ENCODE measurements at places on chromosomes 2 and 18. TPM values are rescaled to one million over a fixed set of nuclear protein-coding genes. Genes with fewer than 3 reads are reported as not detected.

DNA sequence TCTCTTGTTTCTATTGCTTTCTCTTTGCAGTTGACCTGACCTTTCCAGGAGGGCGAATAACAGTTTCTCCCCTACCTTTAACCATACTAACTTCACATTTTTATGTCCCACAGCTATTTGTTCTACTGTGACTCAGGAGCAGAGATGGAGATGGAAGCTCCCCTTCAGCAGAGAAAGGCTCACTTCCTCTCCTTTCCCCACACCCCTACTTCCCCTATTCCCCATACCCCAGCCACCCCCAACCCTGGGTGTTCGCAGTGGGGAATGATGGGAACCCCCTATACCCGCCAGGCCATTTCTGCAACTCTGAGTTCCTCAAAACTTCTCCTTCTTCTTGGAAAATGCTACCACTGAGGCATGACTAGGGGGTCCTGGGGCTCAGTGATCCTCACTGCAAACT lies 285.4 kb upstream of the MGAT5 start:
- no peak for DNase-seq

GRCh38 chr2:45256173-45256866 lies 247.1 kb upstream of the SIX2 start:
- no peak for DNase-seq

DNA sequence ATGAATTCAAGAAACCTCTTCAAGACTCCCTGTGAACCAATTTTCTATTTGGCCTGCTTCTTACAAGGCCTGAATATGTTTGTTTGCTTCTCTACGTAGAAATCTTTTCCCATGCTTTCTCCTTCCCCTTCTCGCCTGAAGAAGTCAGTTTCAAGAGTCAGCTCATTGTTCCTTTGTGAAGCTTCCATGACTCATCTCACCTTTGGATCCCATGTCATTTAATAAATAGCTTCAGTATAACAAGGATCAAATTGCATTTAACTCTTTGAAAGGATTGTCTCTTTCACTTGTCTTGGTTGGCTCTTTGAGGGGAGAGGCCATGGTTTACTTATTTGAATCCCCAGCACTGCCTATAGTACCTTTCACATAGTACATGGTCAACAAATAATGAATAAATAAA lies 28.4 kb downstream of the CPS1 start:
- DNase-seq: peak; percentile 38

GRCh38 chr18:46080156-46080555 lies 8.1 kb upstream of the PSTPIP2 start:
- no peak for DNase-seq

GRCh38 chr18:598124-598589 lies 1.4 kb downstream of the CLUL1 start:
- no peak for DNase-seq

DNA sequence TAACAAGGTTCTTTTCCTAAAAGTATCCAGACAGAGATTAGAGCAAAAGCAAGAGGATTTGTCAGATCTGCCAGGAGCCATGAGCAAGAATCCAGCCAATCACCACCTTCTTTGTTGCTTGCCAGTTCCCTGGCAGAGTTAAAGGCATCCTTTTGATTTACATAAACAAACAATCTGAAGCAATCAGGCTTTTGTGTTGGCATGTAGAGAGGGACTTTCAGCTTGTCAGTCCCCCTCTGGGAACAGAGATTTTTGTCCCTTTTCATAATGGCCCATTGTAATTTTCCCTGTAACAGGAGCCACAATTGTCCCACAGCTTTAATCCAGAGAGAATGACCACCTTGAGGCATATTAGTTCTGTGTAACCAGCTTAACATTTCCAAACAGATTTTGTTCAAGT lies at the start of gene ERMN:
Gene ERMN (minus strand): TSS at position 39 of the 400 bp plus-strand sequence. CDS start 182 bp downstream, outside the sequence.
- DNase-seq: no peak

- peak; percentile 43 for DNase-seq
Observed at GRCh38 chr2:112869258-112869842, 32.8 kb upstream of the IL1B start.

The SERPINB4 gene
- total RNA-seq: not detected

Data from IMR-90 (cell line).